ENCODE measurements at places on chromosomes 7 and 10.
A peak's percentile ranks its signal among the peaks of the same experiment; 100 is the strongest.

GRCh38 chr7:86411814-86412213 lies 231.9 kb upstream of the GRM3 start:
- no peak for DNase-seq

DNA sequence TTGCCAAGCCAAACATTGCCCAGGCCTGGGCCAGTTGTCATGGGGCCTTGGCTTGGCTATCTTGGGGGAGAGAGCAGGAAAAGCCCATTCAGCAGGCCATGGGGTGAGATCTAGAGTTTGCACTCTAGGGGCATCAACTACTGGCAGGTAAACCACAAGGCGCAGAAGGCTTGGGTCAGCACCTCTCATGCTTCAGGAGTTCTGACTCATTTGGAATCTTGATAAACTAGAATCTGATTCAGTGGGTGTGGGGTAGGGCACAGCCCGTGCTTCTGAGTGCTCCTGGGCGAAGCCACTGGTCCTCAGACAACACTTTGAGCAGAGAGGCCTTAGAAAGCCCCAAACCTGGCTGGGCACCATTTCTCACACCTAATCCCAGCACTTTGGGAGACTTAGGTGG lies 81.1 kb downstream of the RGS10 start:
- DNase-seq: no peak

- no peak for DNase-seq
Measured at GRCh38 chr7:11540271-11540761, 291.7 kb downstream of the THSD7A start.

DNA sequence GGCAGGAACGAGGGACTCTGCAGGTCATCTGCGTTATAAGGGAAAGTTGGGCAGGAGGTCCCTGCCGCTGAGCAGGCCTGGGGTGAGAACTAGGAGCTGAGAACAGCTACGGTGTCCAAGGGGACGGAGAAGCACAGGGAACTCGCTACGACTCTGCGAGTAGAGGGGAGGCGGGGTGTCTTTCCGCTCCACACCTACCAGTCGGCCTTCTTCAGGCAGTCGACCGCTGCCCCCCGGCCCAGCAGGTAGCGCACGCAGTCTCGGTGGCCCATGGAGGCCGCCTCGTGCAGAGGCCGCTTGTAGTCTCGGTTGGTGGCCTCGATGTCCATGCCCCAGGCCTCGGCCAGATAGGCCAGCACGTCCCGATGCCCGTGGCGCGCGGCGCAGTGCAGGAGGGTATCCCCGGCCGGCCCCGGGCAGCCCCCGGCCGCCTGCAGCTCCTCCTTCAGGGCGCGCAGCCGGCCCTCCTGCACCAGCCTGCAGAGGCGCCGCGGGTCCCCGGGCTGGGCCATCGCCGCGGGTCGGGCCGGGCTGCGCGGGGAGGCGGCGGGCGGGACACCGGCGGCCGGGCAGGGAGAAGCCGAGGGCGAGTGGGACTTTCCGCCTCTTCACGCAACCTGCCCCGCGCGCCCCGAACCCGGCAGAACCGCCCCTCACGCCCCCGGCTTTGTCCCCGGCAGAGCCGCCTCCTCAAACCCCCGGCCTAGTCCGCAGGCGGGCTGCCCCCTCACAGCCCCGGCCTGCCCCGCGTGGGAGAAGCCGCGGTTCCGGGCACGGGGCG lies 660 bp downstream of the ANKRD16 start:
- no peak for DNase-seq

DNA sequence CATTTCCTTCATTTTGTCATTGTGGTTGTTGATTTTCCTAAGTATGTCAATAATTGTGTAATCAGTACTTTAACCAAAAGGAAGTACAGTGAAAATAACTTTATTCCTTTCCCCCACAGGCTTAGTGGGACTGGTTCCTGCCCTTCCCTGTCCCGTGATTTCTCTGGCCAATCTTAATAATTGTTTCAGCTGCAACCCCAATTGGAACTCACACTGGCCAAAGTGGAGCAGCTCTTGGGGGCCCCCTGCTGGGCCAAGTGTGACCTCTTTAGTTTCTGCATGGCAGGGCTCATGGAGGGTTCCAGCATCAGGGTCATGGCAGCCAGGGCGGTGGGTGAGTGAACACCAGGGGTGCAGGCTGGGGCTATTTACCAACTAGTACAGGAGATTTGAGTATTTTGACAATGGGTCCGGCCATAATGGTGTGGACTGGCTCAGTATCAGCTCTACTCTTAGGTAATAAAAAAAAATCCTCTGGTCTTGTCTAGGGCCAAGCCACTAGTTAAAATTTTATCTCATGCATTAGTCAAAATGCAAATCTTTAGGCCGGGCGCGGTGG lies 31.7 kb downstream of the CYCS start:
- DNase-seq: peak; percentile 81

DNA sequence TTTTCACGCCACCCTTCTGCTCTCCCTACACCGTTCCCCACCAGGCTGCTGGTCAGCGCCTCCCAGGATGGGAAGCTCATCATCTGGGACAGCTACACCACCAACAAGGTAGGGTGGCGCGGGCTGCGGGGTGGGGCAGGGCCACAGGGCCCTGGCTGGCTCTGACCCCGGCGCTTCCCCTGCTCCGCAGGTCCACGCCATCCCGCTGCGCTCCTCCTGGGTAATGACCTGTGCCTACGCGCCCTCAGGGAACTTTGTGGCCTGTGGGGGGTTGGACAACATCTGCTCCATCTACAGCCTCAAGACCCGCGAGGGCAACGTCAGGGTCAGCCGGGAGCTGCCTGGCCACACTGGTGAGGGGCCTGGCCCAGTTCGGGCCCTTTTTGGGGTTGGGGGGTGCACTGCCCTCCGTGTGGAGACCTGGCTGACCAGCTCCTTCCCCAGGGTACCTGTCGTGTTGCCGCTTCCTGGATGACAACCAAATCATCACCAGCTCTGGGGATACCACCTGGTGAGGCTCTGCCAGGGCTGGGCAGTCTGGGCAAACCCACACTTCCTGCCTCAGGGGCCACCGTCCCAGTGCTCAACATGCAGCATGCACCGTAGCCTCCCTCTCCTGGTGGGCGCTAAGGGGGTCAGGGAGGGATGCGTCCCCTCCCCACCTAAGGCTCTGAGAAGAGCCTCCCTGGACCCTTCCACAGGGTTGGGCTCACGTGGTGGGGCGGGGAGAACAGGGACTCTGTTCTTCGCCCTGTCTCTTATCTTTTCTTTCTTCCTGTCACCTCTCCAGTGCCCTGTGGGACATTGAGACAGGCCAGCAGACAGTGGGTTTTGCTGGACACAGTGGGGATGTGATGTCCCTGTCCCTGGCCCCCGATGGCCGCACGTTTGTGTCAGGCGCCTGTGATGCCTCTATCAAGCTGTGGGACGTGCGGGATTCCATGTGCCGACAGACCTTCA lies 4.0 kb downstream of the GNB2 start:
- no peak for DNase-seq

Data from NT2/D1 (cell line).